ENCODE measurements at places on chromosomes 16 and 17.

DNA sequence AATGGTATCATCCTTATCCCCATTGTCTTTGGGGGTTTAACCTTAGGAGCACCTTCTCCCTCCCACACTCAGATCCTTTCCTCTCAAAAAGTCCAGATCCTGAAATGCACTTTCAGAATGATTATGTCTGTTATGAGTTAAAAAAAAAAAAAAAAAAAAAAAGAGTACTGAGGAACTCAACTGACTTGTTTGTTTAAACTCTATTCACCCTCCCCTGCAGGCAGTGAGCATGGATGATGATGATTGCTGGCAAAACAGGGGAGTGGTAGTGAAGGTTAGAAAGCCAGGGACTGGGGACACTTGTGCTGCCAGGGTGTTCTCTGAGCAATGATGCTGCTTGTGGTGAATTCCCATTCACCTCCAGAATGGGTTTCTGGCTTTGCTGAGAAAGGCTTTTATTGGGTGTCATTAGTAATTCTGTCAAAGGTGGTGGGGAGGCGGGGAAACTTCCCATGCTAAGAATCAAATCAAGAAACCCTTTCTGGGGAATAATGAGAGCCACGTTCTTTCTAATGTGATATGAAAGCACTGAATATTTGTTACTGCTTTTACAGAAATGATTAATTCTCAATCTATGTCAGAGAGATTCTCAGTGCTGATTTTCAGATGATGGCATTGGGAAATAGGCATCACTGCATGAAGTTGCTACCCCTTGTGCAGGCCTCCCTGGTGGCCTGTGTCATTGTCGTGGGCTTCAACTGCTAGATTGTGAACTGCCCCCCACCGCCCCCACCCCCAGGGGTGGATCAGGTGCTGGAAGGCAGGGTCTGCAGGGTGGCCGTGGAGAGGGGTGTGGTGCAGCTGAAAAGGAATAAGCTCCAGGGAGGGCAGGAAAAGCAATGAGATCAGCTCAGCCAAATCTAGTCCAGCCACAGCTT lies 14.1 kb downstream of the CCL4 start:
- DNase-seq = no peak

- no peak for DNase-seq
These were observed 96.5 kb upstream of the NLRP1 start for GRCh38 chr17:5680766-5681165.

- no peak for DNase-seq
These were observed 5.4 kb downstream of the TPSD1 start for GRCh38 chr16:1261131-1261892.

GRCh38 chr17:74633326-74633725 lies 9.8 kb upstream of the CD300E start:
- DNase-seq = no peak

DNA sequence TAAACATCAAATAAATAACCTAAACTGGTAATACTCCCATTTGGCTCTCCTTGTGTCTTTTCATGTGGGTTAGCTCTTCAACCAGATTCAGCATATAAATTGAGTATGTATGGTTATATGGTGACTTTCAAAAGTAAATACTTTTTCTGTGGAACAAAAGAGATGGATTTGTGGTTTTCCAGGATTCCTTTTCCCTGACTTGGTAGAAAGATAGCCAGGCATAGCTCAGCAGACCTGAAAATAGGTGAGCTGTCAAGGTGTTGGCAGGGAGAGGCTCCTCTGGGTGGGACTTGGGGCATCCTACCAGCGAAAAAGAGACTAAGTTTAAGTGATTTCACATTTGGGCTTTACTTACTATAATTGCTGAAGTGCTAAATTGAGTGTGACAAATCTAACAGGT lies 80.3 kb downstream of the FTO start:
- DNase-seq = peak; percentile 65

GRCh38 chr17:75270966-75271232 lies at the start of gene MIF4GD:
MIF4GD (minus strand) TSS chr17:75271231; CDS start chr17:75270195, 1,036 bp downstream.
- no peak for DNase-seq

DNA sequence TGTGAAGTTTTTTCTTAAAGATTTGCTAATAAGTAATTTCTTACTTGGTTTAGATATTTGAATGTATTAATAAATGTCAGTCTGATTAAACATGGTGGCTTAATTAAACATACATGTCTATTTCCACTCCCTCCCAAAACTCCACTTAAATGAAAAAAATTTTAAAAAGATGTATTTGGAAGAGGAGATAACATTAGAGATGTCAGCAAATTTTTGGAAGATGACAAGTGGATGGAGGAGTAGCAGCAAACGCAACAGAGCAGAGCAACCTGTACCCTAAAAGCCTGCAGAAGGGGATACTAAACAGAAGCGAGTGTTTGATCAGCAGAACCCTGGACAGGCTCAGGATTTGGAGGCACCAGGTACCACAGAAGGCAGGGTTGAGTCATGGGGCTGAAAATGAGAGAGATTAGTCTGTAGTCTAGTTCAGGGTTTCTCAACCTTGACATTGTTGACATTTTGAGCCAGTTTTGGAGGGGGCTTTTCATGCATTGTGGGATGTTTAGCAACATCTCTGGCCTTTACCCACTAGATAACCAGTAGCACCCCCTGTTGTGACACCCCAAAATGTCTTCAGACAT lies 17.8 kb downstream of the LUC7L3 start:
- no peak for DNase-seq

GRCh38 chr17:66971264-66971663 lies 6.8 kb downstream of the CACNG4 start:
- no peak for DNase-seq

DNA sequence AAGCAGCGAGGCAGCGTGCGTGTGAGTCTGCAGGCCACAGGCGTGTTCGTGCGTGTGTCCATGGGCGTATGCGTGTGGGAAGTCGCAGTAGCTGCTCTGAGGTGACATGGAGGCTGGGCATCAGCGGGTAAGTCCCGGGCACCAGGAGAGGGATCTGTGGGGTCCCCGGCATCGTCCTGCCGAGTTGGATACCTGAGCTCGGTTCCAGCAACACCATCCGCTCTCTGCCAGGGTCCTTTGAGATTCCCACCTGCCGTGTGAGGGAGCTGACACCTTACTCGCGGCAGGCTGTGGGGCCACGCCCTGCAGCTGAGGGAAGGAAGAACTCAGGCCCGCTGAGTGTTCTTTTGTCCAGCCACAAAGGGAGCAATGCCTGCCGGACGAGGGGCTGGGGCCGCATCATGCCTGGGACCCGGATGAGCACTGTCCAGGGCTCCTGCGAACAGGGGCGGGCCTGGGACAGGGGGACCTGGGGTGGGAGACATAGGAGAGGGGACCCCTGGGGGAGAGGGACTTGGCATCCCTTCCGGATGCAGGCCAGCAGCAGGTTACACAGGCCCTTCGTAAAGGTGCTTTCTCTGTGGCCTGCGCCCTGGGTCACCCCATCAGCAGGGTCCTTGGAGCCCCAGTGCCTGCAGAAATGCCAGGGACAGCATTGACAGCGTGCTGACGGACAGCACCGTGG lies 5.0 kb upstream of the SNAI3 start:
- DNase-seq = no peak

DNA sequence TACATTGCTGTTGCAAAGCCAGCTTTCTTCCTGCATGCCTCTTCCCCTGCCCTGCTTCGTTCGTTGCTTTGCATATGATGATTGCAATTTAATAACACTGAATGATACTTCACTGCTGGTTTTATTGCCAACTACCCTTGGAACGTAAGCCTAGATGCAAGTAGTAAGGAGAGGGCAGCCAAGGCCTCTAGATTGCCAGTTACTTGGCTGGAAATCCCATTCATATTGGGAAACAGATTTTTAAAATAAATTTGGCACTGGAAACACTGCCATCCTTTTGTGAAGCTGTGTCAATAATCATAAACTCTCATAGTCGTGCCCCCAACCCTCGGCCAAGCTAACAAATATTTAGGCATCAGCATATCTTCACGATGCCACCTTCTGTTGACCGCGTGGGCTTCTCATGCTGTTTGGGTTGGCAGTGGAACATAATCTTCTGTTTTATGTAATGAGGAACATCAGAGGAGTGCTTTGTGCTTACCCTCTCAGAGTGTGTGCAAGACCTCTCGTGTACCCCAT lies 86.5 kb downstream of the MAP2K6 start:
- no peak for DNase-seq

DNA sequence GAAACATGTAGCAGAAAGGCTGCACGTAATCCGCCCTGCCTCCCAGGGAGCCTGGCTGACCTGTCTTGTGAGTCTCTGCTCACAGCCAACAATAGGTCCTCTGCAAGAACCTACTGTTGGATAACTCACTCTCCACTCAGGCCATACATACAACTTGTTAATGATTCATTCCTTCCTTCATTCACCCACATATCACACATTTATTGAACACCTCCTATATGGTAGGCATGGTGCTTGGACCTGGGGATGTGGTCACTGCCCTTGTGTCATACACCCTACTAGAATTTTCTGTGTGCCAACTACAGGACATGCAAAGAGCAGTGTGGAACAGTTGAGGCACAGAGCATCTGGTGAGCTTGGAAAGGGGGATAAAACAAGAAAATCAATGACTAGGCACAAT lies 28.1 kb upstream of the HNF1B start:
- no peak for DNase-seq

- DNase-seq = no peak
These were observed 381.5 kb upstream of the PSMD7 start for GRCh38 chr16:73915140-73915539.

DNA sequence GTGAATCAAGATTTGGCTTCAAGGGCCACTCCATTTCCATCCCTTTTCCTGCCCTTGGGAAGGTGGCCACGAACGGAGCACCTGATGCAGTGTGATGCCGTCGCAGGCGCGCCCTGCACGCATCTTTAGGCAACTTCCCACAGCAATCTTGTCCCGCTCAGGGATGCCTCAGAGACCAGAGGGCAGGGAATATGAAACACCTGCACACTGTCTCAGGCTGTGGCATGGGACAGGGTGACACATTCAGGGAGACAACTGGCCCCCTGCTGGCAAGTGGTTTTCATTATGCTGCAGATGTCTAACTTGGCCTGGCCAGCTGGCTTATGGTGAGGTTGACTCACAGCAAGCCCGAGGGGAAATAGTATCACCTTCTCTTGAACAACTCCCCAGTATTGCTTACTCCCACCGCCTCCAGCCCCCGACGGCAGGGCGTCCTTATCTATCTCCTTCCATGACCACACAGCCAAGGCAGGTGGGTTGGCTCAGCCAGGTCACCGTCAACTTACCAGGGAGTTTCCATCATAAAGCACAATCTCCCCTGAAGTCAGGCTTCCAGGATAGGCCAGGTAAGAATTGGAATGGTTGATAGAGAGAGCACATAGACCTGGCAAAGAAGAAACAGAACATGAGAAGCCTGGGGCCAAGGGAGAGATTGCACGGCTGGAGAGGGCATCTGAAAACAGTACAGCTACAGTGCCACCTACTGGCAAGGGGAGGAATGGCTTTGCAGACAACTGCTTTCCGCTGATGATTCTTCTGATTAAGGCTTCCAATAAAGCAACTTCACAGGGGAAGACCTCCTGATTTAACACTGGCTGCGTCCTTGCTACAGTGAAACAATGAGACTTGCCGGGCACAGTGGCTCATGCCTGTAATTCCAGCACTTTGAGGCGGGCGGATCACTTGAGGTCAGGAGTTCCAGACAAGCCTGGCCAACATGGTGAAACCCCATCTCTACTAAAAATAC lies 21.1 kb downstream of the WIPI1 start:
- DNase-seq = peak; percentile 61

DNA sequence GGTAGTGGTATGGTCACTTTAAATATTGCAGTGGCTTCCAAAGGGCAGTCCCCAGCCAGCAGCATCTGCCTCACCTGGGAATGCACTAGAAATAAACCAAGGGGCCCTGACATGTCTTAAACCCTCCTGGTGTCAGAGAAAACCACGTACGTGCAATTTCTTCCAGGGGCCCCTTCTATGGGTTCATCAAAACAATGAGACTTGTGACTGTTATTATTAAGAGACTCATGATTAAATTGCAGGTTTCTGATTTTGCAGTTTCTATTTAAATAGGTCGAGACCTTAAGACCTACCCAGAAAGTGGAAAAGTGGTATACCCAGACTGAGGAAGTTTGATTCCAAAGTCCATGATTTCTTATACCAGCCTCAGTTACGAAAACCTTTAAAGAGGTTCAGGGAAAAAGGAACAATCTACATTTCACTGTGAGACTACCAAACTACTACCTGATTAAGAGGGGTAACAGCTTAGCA lies 746 bp upstream of the POLG2 start:
- peak; percentile 35 for DNase-seq

GRCh38 chr17:34234616-34235015 lies 20.5 kb upstream of the CCL2 start:
- no peak for DNase-seq

- DNase-seq = no peak
These were observed 35.2 kb downstream of the LRRC75A start for GRCh38 chr17:16456742-16457316.

DNA sequence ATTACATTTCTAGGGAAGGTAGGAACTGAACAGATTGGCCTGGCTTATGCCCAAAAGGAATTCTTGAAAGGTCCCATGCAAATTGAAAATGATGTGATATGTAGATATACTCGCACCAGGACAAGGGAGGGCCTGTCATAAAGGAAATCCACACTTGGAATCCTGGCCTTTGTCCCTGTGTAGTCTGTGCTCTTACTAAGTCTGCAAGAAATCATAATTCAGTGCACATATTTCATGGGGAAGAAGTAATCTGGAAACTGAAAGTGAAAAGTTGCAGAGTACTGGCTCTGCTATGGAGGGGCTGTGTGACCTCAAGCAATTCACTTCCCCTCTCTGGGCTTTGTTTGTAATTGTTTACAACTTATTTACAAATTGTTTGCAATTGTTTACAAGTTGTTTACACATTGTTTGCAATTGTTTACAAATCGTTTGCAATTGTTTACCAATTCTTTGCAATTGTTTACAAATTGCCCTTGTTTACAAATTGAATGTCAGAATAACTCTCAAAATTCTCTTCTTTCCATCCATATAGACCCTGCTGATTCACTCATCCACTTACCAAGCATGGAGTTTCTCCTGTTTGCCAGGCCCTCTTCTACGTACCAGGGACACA lies 12.9 kb downstream of the SCNN1G start:
- DNase-seq = no peak

GRCh38 chr17:4944163-4944553 lies 4.1 kb downstream of the RNF167 start:
- no peak for DNase-seq

GRCh38 chr16:86991679-86992078 lies 325.5 kb downstream of the C16orf95 start:
- DNase-seq = peak; percentile 42

DNA sequence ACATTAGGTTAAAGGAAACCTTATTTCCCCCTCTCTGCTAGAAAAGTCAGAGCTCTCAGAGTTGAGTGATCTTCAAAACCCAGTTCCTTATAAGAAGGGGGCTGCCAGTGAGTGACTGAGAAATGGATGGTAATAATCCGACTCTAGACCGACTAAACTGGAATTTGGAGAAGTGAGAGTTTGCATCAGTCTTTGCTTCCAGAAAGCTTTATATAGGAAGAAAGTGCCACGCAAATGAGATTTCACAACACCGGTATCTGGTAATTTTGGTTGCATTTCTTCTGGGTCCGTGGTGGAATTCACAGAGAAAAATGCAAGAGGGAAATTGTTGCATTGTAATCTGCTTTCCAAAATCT lies 271.4 kb downstream of the MAF start:
- DNase-seq = no peak

All from RWPE1 (cell line).